ENCODE measurements at places on chromosomes 6 and 20. TPM values are rescaled to one million over a fixed set of nuclear protein-coding genes. Genes with fewer than 3 reads are reported as not detected.

SLC13A3 gene
- 0.92 TPM for total RNA-seq

FAM209B gene
- 0.44 TPM for total RNA-seq

COL21A1 gene
- 4.9 TPM for total RNA-seq

ARMC12 gene
- total RNA-seq: not detected

TGM2 gene
- 9.6 TPM for total RNA-seq
